Fibroblast of skin of scalp (primary cell): ENCODE measurements at places on chromosomes 6 and 20.

DNA sequence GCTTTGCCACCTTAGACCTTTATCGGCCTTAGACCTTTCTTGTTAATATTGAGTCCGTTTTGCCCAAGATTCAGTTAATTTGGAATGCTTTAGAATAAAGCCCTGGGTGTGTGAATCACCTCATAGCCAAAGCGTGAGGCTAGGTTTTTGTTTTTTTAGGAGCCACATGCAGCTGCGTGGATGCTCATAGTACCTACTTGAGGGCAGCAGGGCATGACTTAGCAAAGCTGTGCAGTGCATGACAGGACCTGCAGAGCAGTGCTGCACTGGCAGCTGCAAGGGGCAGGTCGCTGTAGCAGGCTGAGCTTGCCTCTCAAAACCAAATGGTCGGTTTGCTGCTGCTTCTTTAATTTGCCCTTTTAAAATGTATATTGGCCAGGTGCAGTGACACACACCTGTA, 116.1 kb downstream of the JAG1 start:
- no peak for DNase-seq

GRCh38 chr6:29561606-29562181, 2.2 kb upstream of the UBD start:
- no peak for DNase-seq

GRCh38 chr6:105545228-105545920, 142.5 kb upstream of the PREP start:
- DNase-seq, result no peak

- DNase-seq, result no peak
Measured at GRCh38 chr6:88662163-88662580, 301.2 kb downstream of the RNGTT start.

DNA sequence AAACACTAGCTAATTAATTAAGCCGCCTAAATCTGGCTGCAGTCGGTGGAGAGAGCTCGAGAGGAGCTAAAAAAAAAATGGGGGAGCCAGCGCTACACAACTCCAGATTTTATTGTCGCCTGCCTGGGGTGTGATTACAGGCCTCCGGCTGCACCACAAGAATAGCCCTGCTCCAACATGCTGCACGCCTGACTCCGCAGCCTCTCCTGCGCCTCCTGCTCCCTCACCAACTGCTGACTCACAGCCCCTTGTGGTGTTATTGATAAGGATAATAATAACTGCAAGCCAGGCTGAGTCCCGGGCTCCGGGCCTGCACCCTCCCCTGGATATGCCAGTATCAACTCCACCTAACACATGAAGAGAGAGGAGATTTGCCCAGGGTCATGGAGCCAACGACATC, 16.8 kb downstream of the SIRPA start:
- no peak for DNase-seq

DNA sequence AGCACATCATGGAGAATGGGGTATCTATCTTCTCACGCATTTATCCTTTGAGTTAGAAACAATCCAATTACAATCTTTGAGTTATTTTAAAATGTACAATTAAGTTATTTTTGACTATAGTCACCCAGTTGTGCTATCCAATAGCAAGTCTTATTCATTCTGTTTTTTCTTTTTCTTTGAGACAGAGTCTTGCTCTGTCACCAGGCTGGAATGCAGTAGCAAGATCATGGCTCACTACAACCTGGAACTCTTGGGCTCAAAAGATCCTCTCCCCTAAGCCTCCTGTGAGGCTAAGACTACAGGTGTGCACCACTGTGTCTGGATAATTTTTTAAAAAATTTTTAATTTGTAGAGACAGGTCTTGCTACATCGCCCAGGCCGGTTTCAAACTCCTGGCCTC, 201.5 kb upstream of the ZNF217 start:
- DNase-seq, result peak; percentile 68

- DNase-seq, result no peak
Measured at GRCh38 chr6:7035837-7036249, 71.9 kb upstream of the RREB1 start.

- no peak for DNase-seq
Measured at GRCh38 chr6:34300332-34300751, 51.5 kb upstream of the SMIM29 start.

GRCh38 chr6:108166664-108167448, 1.0 kb downstream of the NR2E1 start:
- no peak for DNase-seq

GRCh38 chr6:54805077-54805476, 41.5 kb upstream of the FAM83B start:
- DNase-seq, result peak; percentile 78

GRCh38 chr6:22643780-22644179, 74.4 kb downstream of the HDGFL1 start:
- no peak for DNase-seq

GRCh38 chr20:9075264-9076095, 6.6 kb downstream of the PLCB4 start:
- no peak for DNase-seq

GRCh38 chr20:43334080-43334479, 123.6 kb upstream of the SRSF6 start:
- no peak for DNase-seq

DNA sequence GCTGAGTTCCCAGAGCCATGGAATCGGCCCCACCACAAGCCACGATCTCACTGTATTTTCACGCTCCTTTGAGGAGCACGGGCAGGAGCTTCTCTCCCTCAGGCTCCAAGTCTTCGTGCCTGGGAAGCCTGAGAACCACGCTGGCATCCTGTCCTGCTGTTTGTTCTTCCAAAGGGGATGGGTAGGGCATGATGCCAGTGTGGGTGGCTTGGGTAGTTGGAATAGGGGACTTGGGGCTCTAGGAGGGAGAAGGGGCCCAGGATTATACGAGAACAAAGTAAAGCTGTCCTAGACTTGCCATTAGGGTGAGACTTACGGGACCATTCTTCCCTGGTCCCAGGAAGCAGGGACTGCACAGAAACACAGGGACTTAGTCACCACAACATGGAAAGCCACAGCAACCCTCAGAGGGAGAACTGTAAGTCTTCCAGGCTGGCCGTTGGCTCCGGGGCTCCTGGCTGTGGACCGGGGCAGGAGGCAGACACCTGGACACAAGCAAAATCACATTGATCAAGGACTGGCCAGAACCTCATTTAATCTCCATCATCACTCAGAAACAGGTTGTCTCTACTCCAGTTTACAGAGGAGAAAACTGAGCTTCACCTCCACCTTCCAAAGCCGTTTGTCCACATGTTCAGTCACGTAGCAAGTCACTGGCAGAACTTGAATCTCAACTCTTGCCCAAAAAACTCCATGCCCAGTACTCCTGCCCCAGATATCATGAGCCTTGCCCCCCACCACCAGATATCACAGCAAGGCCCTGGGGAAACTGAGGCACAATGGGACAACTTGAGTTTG, 1.3 kb downstream of the CCN5 start:
- DNase-seq, result peak; percentile 54

DNA sequence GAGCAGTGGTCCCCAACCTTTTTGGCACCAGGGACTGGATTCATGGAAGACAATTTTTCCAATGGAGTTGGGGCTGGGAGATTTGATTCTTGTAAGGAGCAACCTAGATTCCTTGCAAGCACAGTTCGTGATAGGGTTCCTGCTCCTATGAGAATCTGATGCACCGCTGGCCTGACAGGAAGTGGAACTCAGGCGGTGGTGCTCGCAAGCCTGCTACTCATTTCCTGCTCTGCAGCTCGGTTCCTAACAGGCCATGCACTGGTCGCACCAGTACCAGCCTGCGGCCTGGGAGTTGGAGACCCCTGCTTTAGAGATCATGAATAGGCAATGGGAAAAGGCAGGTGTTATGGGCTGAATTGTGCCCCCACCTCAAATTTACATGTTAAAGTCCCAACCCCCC, 131.2 kb downstream of the PFDN4 start:
- no peak for DNase-seq

DNA sequence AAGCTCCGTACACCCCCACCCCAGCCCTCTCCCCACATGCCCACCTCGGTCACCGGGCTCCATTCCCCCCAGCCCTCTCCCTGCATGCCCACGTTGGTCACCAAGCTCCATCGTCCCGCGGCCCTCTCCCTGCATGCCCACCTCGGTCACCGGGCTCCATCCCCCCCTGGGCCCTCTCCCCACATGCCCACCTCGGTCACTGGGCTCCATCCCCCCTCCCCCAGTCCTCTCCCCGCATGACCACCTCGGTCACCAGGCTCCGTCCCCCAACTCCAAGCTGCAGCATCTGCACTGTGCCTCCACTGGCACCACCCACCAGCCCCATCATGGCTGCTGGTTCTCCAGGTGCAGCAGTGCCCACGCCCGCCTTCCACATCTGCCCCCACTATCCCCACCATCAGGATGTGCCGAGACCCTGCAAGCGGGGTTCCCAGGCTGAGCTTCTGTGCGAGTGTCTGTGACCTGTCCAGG, 16.8 kb downstream of the TAF4 start:
- DNase-seq, result no peak

DNA sequence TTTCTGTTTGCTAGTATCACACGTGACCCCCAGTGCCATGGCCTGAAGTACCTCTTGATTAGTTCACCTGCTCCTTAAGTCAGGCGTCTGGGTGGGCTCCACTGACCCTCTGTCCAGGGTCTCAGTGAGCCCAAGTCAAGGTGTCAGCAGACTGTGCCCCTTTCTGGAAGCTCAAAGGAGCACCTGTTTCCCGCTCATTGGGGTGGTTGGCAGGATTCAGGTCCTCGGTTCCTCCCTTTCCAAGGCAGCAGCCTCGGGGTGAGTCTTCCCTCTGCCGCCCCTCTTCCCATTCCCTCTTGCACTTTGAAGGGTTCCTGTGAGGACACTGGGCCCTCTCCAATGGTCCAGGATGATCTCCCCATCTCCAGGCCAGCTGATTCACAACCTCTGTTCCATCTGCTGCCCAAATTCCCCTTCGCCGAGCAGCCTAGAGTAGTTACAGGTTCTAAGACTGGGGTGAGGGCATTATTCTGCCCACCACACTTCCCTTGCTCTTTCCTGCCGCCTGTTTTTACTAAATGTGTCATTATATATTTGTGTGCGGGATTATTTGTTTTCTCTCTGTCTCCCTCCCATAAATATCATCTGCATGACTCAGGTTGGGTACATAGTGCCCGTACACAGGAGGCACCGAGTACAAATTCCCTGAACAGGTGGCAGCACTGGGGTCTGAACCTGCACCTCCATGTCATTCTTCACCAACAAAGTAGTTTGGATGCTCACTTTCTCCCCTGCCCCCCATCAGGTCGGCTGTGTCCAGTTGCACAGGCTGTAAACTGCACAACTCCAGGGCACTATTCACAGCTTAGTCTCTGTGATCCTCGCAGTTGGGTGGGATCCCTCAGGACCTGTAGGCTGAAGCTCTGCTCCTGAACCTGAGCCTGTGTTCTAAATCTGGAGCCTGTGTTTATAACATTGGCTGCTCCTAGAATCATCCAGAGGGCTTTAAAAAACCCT, 58.5 kb downstream of the RBM38 start:
- no peak for DNase-seq

DNA sequence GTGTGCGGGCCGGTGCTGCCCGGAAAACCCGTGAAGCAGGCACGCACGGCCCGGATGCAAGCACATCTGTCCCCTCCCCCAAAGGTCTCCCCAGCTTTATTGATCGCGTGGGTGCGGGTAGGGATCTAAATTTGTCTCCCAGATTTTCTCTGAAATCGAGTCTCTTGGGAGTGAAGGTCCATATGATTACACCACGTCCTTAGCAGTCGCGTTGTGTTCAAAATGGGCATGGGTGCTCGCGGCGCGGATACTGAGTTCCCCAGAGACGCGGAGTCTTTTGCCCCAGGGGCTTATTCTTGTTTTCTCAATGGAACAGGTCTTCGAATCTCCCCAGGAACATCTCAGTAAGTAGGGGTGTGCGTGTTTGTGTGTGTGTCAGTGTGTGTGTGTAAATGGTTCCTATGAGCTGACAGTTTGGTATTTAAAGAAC, 2.8 kb upstream of the ZNF292 start:
- DNase-seq, result peak; percentile 11

GRCh38 chr20:63133481-63134091, 82.3 kb downstream of the YTHDF1 start:
- no peak for DNase-seq

DNA sequence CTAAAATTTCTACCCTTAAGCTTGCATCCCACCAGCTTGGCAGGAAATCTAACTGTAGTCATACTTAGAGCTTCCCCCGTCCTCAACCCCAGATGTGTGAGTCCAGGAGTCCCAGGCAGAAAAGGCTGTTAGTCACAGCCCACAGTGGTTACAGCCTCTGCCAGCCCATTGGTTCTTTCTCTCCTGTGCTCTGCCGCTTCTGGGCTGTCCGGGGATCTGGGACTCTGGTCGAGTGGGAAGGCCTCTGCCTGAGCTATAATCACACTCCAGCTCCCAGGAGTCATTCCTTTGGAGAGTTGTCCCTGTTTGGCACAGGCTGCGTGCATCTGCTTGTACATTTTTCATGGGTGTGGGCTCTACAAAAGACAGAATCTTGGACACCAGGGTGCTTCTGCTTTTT, 45.6 kb upstream of the FYN start:
- DNase-seq, result peak; percentile 77

- no peak for DNase-seq
Measured at GRCh38 chr20:2244993-2245392, 50.8 kb upstream of the TGM3 start.

GRCh38 chr6:124260337-124260736, 456.7 kb downstream of the NKAIN2 start:
- DNase-seq, result no peak

GRCh38 chr20:56322681-56323080, 36.1 kb upstream of the FAM210B start:
- peak; percentile 55 for DNase-seq

DNA sequence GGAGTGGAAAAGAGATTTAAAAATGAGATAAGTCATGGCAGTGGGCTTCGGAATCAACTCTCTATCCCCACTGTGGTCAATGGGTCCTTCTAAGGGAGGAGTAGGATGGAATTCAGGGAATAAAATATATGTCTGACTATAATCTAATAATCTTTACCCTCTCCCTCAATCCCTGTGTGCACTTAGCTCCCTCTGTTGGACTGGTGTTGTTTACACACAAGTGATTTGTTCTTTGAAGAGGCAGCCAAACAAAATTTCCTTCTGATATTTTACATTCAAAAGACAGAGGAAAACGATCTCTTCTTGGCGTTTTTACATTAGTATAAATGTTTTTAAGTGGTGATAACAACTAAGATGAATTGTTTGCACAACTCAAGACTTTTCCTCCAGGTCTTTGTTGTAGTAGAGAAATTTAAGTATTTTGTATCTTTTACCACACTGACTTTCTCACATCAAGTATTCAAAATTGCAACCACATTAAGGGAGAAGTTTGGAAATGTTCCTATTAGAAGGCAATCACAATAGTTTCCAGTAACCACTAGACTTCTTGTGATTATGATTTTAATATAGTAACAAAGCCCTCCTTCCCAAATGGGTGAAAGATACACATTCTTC, 317.8 kb downstream of the CENPW start:
- peak; percentile 57 for DNase-seq

DNA sequence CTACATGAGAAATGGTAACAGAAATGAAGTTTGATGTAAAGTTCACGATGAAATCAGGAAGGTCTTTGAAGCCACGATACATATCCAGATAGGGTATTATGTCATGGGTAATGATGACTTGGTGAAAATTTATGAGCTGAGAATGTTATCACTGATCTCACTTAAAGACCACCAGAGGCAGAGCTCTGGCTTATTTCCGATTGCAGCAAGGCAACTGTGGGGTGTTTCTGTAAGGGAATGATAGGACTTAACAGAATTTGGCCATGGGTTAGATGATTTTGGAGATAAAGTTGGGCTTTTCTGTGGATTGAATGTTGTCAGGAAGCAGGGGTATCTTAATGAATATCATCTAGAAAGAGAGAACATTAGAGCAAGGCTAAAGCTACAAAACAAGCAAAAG, 508.4 kb downstream of the HDGFL1 start:
- DNase-seq, result no peak

GRCh38 chr6:7367408-7367807, 22.1 kb downstream of the CAGE1 start:
- no peak for DNase-seq

GRCh38 chr20:38130687-38131587, 34.1 kb downstream of the TGM2 start:
- no peak for DNase-seq
